CD4-positive, alpha-beta T cell treated with Interleukin-6 for 4 hours (primary cell): ENCODE measurements at places on chromosomes 11 and 22.

DNA sequence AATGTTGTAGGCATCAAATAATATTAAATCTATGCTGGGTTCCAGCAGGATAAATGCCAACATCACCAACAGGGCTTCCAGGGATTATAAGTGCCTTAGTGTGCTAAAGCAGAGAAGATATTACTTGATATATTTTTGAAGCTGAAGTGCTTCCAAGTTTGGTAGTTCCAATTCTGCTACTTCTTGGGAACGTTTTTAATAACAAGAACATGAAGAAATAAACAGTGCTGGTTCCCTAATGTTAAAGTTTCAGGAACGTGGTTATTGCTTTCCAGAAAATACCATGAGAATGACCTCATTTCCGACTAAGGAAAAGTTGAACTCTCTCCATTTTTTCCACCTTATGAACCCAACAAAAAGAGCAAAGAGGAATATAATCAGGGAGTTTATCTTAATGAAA lies 4.6 kb upstream of the RNF185 start:
- no peak for DNase-seq

- no peak for DNase-seq
Measured at GRCh38 chr11:221998-222789, 13.9 kb downstream of the SIRT3 start.

GRCh38 chr11:96126917-96127595 lies 203.1 kb upstream of the MTMR2 start:
- DNase-seq: no peak

DNA sequence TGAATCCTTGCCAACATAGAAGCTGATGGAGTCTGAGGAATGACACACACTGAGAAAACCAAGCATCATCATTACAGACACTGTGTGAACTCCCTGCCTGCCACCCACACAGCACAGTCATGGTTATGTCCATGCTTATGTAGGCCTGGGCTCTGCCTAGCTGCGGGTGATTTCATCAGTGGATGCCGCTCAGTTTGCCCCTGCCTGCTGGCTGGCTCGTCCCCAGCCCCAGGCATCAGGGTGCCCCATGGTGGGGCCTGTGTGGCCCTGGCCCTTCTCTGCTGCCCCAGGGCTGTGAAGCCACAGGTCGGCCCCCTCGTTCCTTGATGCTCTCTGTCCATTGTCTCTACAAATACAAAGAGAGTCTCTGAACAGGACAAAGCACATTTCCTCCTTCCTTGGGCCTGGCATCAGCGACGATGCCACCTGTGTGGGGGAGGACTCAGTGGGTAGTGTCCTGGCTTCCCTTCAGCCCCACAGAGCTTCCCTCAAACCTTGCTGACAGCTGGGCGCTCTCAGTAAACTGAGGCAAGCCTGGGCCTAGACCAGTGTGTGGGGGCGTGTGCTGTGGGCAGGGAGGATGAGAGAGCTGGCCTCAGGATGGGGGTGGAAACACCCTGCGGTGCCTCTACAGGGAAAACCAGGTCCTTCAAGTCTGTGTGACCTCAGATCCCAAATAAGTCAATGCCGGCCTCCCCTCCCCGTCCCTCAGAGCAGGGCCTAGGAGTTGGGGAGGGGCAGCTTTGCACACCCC lies 20.0 kb upstream of the TUB start:
- DNase-seq: no peak

- DNase-seq: no peak
Measured at GRCh38 chr11:1402355-1403077, 12.8 kb downstream of the BRSK2 start.

GRCh38 chr22:26169315-26170111 lies at the start of gene SEZ6L:
Gene SEZ6L (plus strand): TSS chr22:26169462. CDS start chr22:26169670, 208 bp downstream.
- DNase-seq: no peak

- no peak for DNase-seq
Measured at GRCh38 chr22:28054819-28055208, 135.8 kb upstream of the PITPNB start.

- no peak for DNase-seq
Measured at GRCh38 chr11:124886978-124887666, 10.5 kb downstream of the ROBO4 start.

DNA sequence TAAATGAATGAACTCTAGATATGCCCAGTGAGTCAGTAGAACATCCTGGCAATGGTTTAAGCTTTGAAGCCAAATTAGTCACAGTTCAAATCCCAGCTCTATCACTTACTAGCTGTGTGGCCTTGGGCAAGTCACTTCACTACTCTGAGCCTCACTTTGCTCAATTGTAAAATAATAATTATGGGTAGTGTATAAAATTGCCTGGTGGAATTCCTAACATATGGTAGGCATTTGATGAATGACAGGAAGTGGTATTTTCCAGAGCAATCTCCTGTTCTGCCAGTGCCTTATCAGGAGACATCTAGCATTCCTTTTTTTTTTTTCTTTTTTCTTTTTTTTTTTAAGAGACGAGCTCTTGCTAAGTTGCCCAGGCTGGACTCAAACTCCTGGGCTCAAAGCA lies 13.0 kb downstream of the SCN4B start:
- no peak for DNase-seq

DNA sequence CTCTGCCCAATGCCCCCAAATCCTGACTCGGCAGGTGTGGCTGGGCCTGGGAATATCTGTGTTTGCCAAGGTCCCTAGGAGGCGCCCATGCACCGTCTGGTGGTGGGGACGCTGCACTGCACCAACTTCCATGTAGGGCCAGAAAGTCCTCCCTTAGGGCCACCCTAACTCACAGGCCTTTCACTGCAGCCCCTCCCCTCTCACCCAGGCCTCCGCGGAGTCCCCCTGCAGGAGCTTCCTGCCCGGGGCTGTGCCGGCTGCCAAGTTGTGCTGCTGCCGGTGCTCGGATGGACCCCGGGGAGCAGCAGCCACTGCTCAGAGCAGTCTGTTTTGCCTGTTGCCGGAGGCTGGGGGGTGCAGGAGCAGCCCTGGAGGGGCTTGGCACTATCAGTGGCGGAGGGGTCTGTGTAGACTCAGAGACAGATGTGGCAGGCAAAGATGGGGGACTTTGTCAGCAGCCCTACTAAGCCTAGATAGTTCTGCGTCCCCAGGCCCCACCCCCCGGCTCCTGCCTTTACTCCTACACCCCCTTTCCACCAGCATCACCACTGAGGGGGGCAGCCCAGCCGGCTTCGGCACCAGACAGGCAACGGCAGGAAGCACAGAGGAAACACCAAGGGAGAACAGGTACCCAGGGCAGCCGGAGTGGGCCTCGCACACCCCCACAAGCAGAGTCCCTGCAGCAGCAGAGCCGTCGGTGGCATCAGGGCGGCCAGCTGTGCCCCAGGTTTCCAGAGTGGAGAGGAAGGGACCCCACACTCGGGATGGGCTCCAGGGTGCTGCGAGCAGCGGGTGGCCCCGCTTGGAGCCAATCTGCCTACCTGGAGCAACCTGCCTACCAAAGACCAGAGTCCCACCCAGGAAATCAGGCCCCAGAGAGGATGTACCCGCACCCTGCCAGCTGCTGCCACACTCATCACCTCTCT lies 124.3 kb downstream of the TRIM29 start:
- DNase-seq: no peak

DNA sequence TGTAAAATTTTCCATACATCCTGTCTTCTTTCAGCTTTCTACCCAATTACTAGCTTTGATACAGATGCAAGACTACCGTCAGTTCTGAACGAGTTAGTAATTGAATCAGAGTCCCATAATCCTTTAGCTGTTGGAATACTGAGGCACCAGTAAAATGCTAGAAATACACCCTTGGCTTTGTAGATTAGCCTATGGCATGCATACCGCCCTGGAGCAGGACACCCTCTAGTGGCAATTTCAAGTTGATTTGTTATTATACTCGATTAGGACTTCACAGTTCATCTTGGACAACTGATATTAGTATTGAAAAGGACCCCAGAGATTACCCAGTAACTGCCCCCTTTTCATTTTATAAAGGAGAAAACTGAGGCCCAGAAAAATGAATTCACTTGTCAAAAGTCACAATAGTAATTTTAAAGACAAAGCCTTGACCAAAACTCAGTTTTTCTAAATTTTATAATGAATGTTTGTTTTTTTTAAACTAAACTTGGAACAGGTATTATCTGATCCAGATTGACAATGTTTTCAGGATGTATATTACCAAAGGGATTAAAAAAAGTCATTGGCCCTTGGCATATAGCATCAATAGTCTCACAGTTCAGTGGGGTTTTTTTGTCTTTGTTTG lies 72.6 kb downstream of the HIPK3 start:
- peak; percentile 63 for DNase-seq

DNA sequence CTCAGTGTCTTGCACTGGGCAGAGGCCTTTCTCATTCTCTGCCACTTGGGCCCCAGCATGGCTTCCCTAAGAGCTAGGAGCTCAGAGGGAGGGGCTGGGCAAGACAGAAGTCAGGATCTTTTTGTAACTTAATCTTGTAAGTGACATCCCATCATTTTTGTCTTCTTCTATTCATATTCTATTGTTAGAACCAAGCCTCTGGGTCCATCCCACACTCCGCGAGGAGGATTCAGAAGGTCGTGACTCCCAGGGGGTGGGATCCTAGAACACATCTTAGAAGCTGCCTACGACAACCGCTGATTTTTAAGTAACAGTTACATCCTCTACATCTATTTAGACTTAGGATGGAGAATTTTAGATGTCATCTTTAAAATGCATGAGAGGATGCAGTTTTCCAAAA lies 1.5 kb upstream of the IL17RA start:
- DNase-seq: no peak

GRCh38 chr11:8706673-8707432 lies 24.3 kb downstream of the RPL27A start:
- DNase-seq: no peak

DNA sequence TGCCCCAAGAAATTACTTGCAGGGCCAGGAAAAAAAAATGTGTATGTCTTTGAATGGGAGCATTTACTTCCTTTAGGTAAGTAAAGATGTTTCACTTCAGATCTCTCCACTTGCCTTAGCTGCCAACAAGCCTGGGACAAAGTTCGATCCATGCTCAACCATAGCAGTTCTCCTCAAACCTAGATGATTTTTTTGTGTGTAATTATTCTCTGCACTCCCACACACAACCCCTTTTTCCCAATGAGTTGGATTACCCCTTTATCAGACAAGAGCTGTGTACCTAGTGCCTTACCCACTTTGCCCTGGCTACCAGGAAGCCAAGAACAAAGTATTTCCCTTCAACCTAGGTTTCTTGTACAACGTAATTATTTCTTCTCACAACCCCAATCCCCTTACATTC lies 35.6 kb downstream of the TPBGL start:
- no peak for DNase-seq

- no peak for DNase-seq
Measured at GRCh38 chr22:27988704-27989103, 69.6 kb upstream of the PITPNB start.

- no peak for DNase-seq
Measured at GRCh38 chr11:132997396-132997795, 534.9 kb downstream of the OPCML start.
